ENCODE measurements at places on chromosomes 7 and 10.

DNA sequence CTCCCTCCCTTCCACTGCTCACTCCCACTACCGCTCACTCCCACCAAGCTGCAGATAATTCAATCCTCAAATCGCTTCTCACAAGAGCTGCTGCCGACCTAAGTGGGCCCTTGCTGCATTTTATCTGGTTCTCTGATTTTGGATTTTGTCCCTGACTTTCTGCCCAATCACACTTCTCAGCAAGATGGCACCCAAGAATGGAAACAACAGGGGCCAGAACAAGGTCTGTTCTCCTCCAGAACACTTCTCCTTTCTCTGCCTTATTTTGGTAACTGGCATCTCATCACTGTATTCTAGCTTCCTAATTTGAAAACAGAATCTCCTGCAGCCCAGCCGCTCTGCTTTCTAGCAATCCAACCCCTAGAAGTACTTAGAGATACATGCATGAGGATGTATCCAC, 172.8 kb downstream of the GRID1 start:
- DNase-seq, result no peak

- DNase-seq, result no peak
These were observed 162.2 kb downstream of the ARHGAP21 start for GRCh38 chr10:24561453-24561852.

DNA sequence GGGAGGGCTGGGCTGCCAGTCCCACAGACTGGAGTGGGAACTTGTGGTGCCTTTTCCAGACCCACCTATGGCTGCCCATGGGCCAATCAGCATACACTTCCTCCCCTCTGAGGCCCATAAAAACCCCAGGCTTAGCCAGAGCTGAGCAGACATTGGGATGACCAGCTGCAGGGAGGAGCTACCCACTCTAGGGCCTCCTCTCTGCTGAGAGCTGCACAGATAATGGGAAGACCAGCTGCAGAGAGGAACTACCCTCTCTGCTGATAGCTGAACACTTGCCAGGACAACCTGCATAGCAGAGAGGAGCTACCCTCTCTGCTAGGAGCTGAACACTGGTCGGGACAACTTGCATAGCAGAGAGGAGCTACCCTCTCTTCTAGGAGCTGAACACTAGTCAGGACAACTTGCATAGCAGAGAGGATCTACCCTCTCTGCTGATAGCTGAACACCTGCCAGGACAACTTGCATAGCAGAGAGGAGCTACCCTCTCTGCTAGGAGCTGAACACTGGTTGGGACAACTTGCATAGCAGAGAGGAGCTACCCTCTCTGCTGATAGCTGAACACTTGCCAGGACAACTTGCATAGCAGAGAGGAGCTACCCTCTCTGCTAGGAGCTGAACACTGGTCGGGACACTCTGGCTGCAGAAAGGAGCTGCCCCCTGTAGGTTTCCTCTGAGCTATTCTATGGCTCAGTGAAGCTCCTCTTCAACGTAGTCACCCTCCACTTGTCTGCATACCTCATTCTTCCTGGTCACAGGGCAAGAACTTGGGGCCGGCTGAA, 88.3 kb upstream of the CACUL1 start:
- no peak for DNase-seq

DNA sequence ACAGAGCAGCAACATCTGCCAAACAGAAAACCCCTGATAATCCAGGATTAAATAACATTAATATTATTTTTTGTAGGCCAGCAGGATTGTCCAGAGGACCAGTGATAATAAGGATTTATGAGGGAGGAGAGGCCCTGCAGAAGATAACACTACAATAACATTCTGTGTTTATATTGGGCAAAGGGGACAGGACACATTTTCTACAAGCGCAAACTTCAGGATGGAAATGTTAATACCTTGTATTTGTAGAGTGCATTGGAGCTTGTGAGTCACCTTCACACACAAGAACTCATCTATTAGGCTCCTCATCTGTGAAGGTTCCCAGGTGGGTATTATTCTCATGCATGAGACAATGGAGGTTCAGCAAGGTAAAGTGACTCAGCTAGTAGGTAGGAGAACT, 51.0 kb downstream of the BAMBI start:
- DNase-seq, result no peak

GRCh38 chr7:330511-331230, 40.7 kb downstream of the FOXL3 start:
- no peak for DNase-seq

- no peak for DNase-seq
These were observed 144.6 kb upstream of the COL1A2 start for GRCh38 chr7:94250124-94250523.

Data from stimulated activated CD4-positive, alpha-beta T cell treated with anti-CD3 and anti-CD28 coated beads, Interleukin-1b, Interleukin-23, amount 100 ng/mL, for 1 hour (primary cell).